CD8-positive, alpha-beta T cell (primary cell): ENCODE measurements at places on chromosomes 1 and 21.
A peak's percentile ranks its signal among the peaks of the same experiment; 100 is the strongest.

GRCh38 chr1:18539171-18539570 is 58.4 kb downstream of the KLHDC7A start:
- DNase-seq = no peak

DNA sequence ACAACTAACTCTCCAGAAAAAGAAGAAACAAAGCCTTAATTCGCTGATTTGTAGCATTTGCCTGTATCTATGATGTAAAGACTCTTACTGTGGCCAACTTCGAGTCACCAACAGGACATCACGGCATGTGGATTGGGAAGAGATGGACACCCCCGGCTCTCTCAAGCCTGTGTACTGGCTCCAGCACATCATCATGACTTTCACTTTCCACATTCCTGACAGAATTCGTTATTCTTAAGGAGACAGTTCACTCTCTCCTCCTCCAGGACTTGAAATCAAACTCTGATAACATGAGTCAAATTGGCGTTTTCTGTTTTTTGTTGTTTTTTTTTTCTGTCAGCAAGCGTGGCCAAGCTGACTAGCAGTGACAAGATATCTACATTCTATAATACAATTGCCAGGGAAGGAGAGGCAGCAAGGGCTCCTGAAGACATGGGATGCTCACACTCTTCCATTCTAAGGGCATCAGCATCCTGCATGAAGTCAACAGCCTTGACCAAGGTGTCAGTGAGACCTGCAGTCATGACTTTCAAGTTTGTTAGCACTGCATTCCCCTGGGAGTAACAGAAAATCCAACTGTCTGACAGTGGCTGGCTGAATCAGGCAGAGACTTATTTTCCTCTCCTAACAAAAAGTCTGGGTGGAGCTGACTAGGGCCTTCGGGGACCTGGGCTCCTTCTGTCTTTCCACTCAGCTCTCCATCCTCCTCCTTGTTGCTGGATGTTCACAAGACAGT is 13.3 kb upstream of the TRAF3IP3 start:
- no peak for DNase-seq

DNA sequence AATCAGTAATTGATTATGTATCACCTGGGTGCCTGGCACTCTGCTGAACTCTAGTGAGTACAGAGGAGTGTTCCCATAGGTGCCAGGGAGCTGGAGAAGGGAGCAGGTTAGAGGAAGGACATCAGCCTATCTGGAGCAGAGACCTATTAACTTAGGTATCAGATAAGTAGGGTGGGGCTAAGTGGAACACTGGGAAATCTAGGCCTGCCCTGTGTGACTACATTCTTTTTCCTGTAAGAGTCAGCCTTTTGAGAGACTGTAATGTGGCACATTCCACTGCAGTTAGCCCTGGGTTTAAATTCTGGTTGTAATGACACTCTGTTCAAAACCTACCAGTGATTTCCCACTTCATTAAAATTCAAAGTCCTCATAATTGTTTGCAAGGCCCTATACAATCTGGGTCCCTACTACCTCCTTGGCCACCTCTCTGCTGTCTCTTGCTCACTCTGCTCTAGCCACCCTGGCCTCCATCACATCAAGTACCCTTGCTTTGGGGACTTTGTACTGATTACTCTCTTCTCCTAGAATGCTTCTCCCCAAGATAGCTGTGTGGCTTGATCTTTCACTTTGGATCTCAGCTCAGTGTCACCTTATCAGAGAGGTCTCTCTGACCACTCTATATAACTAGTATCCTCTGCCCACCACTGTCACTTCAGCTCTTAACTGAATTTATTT is 12.9 kb downstream of the STX12 start:
- no peak for DNase-seq

DNA sequence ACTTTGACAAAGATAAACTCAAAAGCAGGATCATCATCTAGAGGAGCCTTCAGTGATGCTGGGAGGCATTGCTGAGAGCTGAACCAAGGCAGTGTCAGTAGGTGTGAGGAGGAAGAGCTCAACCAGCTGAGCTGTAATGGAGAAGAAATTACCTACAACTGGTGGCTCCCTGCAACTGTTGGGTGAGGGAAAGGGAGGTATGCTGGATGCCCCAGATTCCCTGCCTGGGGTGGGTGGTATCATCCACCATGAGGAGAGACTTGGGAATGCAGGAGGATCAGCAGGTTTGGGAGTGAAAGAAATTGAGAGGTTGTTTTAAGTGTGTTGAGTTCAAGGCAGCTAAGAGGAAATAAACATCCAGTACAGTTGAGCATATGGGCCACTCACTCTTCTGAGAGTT is 199.8 kb downstream of the DNM3 start:
- no peak for DNase-seq

DNA sequence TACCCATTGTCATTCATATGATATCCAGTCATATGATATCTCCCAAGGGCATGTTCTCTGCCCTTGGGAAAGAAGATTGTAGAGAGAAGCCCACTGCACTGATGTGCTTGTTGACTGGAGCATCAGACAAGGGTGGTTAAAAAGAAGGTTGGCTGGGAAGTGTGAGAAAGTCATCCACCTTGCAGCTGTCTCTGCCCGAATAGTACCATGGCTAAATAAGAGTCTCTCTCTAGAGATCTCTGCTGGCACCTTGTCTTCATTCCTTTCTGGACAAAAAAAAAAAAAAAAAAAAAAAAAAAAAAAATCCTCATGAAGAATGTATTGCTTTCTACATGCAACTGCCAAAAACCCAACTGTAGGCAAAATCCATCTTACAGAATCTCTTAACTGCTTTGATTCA is 349.7 kb upstream of the ESRRG start:
- DNase-seq = no peak

DNA sequence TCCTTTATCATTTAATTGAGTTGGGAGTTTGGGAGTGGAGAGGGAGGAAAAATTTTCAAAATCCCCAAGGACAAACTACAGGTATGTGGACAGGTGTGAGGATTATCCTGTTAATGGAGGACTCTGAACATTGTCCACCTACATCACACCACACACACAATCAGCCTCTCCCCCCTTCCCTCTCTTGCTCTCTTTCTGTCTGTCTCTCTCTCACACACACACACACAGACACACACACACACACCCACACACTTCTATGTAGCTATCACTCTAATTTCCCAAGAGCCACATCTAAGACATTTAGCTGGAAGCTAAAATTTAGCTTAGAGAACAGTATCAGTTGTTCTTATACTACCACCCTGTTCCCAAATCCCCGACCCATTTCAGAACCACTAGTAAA is 1.5 kb downstream of the S100A8 start:
- no peak for DNase-seq

GRCh38 chr1:169869426-169869825 is 24.3 kb downstream of the SCYL3 start:
- DNase-seq = no peak

DNA sequence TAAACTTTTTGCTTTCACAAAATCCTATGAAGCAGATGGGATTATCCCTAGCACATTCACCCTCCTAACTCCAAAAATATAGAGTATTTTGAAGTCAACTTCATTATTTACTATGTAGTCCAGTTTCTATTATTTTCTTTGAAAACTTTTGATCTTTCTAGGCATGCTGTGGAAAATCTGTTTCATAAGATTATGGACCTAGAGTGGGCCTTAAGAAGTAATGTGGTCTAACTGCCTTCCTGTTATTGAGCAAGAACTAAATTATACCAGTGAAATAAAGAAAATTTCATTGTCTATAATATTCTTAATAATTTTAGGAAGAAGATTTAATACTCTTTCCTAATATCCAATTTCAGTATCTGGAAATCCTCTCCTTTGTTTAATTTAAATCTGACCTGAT is 58.1 kb downstream of the PRKACB start:
- no peak for DNase-seq

DNA sequence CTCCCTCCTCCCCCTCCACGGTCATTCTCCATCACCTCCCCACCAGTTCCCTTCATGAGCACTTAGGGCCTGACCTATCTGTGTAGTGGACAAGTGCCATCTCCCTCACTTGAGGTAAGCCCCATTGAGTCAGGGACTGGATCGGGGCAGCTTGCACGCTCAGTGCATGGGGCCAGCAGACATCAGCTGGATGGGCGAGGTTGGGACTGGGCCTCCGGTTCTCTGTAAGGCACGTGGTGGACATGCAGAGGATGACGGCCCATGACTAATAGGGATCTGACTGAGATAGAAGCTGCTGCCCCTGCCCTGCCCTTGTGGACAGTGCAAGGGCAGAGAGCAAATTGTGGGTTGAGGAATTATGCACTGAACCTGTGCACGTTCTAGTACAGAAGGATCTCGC is 120.4 kb upstream of the C1orf174 start:
- no peak for DNase-seq

GRCh38 chr1:223667484-223668182 is 2.1 kb upstream of the CAPN8 start:
- no peak for DNase-seq

GRCh38 chr1:166910396-166910994 is 34.4 kb upstream of the TADA1 start:
- DNase-seq = peak; percentile 92

GRCh38 chr1:12171206-12172041 is 4.6 kb downstream of the TNFRSF1B start:
- no peak for DNase-seq

DNA sequence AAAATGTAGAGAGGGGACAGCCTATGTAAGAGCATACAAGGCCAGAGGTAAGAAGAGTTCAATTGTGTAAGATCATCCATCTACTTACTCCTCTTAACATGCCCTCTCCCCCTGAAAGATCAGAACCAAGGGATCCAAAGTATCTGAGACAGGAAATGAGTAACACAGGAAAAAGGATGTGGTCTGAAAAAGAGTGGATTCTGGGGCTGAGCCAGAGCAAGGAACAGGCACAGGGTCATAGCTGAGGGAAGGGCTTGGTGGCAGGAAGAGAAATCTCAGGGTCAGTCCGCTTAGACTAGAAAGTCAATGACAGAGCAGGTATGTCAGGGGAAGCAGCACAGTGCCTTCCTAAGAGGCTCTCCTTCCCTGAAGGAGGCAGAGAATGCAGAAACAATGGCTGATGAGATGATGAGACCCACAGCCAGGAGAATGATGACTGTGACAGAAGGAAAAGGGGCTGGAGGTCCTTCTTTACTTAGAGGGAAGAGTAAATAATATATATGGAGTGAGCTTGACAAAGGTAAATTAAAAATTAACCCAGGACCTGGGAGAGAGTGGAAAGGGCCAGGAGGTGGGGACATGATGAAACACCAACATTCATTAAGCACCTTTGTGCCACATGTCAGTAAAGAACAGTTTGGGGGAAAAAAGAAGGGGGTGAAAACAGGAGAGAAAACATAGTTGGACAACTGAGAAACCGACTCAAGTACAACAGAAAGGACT is 26.2 kb upstream of the A3GALT2 start:
- DNase-seq = no peak

DNA sequence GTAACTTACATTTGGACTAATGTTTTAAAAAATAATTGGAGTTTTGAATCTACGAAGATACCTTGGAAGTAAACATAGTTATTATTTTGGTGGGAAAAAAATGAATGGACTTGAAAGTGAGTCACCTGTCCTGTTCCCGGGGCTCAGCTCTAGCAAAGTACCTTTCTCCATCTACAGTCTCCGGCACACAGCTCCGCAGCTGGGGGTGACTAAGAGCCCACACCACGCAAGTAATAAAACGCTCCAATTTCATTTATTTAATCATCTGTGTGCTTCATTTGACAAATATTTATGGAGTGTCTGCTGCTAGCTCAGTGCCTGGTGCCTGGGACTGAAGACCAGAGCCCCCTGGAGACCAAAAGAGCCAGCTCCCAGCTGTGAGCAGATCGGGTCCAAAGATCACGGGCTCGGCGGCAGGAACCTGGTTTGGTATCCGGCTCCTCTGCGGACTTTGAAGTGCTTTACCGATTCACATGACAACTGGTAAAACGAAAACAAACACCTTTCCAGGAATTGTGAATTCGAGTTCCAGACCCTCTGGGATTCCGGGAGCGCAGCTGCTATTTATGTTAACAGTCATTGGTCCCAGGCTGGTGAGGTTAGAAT is 1.7 kb upstream of the RIPK4 start:
- DNase-seq = peak; percentile 26

DNA sequence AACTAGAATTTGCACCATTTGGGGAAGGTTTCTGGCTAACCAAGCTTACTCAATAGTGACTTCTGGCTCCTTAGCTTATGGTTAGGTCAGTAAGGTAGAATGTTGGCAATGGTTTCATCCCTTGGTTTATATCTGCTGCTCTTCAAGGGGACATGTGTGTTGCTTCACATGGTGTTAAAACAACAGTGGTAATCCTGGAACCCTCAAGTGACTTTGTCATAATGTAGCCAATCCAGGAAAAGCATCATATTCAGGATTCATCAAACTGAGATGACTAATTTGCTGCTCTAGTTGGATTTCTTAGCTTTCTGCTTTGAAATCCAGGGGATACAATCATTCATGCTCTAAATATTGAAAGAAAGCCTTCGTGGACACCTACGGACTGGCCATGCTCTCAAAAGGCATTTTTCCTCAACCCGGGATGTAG is 108.7 kb downstream of the RGL1 start:
- no peak for DNase-seq

DNA sequence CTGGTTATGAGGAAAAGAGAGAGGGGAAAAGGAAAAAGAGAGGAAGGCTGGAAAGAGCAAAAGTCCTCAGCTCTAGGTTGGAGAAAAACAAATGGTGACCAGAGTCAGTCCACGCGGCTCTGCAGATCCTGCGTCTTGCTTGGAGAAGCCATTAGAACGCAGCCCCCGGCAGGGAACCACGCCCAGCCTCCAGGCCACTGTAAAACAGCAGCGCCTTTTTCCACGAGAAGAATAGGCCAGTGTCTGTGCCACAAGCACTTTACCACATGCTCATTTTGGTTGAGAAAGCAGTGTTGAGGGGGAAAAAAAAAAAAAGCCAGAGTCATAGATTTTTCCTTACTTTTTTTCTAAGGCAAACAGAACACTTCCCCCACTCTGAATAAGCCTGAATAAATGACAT is 846.9 kb upstream of the ADAMTS5 start:
- no peak for DNase-seq

DNA sequence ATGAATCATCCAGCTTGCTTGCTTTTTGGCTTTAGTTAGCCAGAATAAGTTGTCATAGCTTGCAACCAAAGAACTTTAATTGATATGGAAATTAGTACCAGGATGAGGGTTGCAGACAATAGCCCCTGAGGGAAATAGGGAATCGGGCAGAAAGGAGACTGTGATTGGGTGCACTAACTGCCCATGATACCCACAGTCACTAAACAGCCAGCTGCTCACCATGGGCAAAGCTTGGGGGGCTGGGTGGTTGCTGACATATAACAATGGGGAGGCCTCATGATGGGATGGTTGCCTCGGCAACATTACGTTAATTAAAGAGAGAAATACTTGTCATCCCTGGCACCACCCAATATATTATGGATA is 17.8 kb upstream of the PLA2G2E start:
- no peak for DNase-seq

- DNase-seq = no peak
Observed at GRCh38 chr1:3690282-3691065, 38.2 kb downstream of the TP73 start.

- DNase-seq = no peak
Observed at GRCh38 chr1:50427818-50428779, 4.9 kb upstream of the DMRTA2 start.

GRCh38 chr1:200365897-200366426 is 43.9 kb downstream of the ZNF281 start:
- no peak for DNase-seq
